SK-N-SH treated with all-trans-retinoic acid at 6 μM for 48 hours (cell line): ENCODE measurements at places on chromosomes 11 and 22.

- no peak for ATAC-seq
Observed at GRCh38 chr11:113111156-113111555, 149.9 kb downstream of the NCAM1 start.

DNA sequence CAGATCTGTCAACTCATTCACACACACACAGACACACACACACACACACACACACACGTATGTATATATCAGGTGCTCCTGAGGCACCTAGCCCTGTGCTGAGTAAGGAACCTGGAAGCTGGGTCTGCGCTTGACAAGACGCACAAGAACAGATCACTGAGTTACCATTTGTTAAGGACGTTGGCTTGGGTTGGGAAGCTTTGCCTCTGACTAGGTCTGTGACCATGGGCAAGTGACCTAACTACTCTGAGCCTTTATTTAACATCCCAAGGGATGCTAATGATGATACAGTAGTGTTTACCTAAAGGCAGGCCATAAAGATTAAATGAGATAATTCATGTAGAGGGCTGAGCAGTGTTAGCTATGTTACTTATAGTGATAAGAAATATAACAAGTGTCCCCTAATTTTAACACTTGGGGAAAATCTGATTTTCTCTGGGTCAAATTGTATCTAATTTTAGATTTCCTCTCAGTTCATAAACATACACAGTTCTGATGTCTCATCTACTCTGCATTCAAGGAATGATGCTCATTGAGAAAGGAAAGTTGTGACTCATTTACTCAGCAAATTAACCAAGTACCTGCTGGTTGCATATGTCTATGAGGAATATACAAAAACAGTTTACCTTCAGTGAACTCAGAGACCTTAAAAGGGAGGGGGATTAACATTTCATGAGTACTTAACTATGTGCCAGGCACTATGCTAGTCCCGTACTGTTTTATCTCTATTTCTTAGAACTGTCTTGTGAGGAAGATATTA lies 13.6 kb downstream of the RNF185 start:
- ATAC-seq = peak; percentile 75

GRCh38 chr11:36228689-36229088 lies 60.5 kb downstream of the COMMD9 start:
- no peak for ATAC-seq

DNA sequence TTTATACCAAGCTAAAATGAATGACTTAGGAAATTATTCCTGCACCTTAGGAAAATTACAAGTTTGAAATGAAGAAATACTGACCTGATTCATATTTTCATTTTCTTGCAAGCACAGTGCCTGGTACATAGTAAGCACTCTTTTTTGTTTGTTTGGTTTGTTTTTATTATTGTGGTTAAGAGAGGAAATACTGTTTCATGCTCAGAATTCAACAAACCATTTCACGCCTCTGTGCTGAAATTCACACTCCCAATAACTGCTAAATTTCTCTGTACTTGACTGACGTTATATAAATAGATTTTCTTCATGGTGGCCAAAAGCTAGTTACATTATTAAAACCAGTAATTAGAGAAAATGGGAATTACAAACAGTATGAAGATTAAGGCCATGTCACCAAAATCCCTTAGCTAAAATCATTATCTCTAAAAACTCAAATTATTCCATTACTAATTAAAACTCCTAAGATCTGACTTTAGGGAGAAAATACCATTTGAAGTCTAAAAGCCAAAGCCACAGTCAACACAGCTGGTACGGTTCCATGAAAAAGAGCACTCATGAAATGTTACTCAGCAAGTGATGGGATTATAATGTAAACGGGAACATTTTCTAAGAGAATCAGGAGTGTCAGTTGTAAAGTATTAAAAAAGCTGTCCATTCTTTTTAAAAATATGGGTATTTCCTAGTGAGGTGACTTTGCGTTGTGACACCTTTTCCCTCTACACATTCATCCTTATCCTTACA lies 77.8 kb upstream of the DDI1 start:
- ATAC-seq = no peak

DNA sequence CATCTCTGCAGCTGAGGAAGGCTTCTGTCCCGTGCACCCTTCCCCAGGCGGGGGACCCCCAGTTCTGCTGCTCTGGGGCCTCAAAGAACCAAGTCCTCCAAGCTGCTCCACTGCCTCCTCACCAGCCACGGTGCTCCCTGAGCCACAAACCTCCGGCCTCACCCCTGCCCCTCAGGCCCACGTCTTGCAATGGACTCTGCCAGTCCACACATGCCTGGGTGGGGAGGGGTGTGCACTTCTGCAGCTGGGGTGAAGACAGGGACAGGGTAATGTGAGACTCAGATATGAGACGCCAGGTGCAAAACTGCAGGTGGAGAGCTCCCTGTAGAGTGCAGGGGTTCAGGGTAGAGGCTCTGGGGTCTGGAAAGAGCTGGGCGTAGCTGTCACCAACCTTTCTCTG lies 3.2 kb upstream of the PTDSS2 start:
- no peak for ATAC-seq

DNA sequence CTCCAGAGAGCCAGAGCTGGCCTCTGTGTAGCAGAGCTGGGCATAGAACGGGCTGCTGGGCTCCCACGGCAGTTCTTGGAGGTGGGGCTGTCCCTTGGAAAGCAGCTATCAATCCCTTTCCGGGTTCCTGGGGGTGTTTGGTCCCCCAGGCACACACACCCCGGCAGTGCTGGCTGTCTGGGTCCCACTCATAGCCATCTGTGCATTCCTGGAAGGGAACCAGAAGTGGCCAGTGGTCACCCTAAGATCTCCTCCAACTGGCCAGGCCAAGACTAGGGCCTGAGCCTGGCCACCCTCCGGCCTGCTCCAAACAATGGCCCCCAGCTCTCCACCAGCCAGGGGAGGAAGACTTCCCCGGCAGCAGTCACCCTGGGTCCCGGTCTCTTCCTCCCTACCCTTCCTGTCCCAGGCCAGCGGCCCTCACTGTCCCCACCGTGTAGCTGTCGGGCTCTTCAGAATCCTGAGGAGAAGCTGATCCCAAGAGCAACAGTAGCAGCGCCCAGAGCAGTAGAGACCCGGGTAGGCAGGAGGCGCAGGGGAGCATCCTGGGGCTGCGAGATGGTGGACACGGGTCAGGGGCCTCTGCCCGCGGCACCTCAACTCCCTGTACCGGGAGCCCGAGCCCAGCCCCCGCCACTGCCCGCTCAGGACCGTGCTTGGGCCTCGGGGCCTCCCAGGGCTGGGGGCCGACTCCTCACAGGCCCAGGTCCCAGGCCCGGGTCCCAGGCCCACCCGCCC lies 620 bp downstream of the EFEMP2 start:
- peak; percentile 42 for ATAC-seq

DNA sequence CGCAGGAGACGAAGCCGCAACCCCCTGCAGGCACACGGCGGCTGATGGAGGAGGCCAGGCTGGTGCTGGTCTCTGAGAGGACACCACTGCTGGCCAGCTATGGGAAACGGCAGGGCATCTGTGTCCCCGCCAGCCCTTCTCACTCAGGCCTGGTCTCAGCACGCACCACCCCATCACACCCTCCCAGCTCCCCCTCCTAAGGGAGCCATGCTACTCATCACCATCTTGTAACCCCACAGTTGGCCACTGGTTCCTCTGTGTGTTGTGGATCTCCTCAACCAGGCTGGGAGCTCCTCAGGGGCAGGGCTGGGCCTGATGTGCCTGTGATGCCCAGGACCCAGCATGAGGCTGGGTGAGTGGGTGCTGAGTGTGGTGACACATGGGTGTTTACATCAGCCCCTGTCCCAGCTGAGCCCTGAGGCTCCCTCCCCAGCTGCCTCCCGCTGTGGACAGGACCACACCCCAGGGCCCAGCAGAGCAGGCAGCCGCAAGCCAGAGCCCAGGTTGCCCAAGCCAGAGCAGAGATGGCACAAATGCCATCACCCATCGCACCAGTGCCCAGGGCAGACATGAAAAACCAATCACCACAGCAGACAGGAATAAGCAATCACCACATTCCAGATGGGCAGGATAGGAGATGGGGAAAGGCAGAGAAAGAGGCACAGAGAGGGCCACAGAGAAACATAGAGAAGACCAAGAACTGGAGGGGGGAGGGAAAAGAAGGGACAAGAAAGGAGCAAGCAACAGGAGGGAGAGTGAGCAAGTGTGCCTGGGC lies 8.2 kb downstream of the ARVCF start:
- no peak for ATAC-seq

DNA sequence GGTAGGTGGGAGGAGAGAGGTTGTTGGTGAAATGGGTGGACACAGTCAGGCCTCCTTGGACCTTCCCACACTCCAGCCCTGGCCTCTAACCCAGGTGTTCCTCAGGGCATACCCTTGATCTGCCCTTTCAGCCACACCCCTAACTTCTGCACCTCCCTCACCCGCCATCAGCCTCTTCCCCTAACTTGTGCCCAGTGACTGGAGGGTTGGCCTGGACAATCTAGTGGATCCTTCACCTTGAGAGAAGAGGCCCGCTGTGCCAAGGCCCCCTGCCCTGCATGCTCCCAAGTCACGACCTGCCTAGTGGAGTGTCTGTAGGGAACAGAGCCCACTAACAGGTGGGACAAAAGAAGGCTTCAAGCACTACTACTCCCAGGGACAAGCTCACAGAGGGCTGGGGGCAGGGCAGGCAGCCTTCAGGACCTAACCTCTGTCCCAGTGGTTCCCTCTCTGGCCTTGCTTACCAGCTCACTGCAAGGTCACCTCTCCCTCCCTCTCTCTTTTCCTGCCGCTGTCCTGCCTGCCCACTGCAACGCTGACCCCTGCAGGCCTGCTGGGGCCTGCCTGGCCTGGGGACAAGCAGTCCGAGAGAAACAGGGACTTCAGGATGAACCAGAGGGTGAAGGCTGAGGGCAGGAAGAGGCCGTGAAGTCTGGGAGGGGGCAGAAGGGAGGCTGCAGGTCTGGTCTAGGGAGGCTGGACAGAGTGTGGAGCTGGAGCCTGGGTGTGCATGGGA lies 3.3 kb downstream of the SYT7 start:
- peak; percentile 41 for ATAC-seq

- no peak for ATAC-seq
Observed at GRCh38 chr22:44438056-44438455, 60.0 kb downstream of the RTL6 start.

- ATAC-seq = no peak
Observed at GRCh38 chr11:86722006-86722405, 49.6 kb upstream of the ME3 start.

- ATAC-seq = no peak
Observed at GRCh38 chr11:1224111-1224490, 1.2 kb downstream of the MUC5B start.

- peak; percentile 80 for ATAC-seq
Observed at GRCh38 chr11:16605894-16606783, 132.3 kb upstream of the C11orf58 start.

DNA sequence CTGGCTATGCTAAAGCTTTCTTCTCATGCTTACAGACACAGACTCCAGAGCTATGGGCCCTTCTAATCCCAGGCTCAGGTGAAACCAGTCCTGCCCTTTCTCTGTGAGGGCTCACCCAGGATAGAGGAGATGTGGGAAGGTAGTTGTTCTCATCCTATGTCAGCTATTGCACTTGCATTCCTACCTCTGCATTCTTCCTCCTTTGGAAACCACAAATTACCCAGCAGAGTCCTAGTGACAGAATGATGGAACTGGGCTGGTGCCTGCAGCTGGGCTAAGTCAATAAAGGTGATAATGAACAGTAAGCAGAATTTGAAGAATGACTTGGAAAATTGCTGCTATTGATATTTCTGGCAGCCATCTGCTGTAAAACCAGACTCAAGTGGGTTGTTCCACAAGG lies 560.0 kb downstream of the TMEM135 start:
- no peak for ATAC-seq

- peak; percentile 4 for ATAC-seq
Observed at GRCh38 chr11:67302571-67303131, 679 bp upstream of the SSH3 start.

GRCh38 chr11:47340980-47341775 lies 11.3 kb downstream of the MYBPC3 start:
- ATAC-seq = peak; percentile 19; the same call in 1 of the 3 replicates

- peak; percentile 22; the same call in 1 of the 3 replicates for ATAC-seq
Observed at GRCh38 chr22:23500508-23501260, 79.4 kb downstream of the IGLL1 start.

GRCh38 chr11:75536786-75537641 lies 11.3 kb upstream of the GDPD5 start:
- ATAC-seq = no peak

GRCh38 chr11:44600839-44601383 lies 35.4 kb downstream of the CD82 start:
- no peak for ATAC-seq

DNA sequence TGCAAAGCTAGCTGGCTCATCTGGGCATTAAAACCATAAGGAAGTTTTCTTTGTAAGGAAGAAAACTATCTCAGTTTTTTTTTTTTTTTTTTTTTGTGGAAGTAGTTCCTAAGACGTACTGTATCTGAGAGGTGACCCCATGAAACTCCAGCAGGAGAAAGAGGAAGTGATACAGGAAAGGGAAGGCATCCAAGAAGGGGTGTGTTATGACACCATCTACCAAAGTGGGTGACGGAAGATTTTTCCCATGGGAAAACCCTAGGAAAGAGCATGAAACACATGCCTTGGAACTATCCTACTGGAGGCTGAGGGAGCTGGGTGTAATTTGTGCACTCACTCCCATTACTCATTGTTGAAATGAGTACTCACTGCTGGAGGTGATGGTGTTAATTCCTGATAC lies 63.8 kb upstream of the ARHGAP20 start:
- no peak for ATAC-seq

- ATAC-seq = no peak
Observed at GRCh38 chr22:47171441-47172221, 409.2 kb downstream of the TBC1D22A start.

GRCh38 chr11:43918662-43919061 lies 23.8 kb upstream of the C11orf96 start:
- ATAC-seq = no peak

DNA sequence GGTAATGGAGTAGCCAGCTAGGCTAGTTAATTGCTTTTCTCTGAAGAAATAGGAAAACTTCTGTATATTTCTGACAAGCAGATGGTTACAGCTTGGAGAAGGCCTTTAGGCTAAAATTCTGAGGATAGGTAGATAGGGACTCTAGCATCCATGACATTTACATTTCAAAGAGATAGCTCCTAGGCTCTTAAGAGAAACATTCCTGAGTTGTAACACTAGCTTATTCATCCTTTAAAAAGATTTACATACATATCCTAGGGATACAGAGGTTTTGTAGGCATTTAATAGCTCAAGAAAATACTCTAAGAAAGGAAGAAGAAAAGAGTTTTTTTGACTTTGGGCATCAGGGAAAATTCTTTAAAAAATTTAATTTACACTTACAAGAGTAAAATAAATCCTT lies 130.9 kb upstream of the CCDC179 start:
- no peak for ATAC-seq

GRCh38 chr11:2748061-2748813 lies 48.4 kb upstream of the KCNQ1OT1 start:
- no peak for ATAC-seq

GRCh38 chr11:126525702-126526101 lies 170.2 kb downstream of the ST3GAL4 start:
- no peak for ATAC-seq

GRCh38 chr11:90757849-90758494 lies 535.1 kb upstream of the CHORDC1 start:
- no peak for ATAC-seq

- ATAC-seq = no peak
Observed at GRCh38 chr22:28894334-28894733, 11.0 kb downstream of the ZNRF3 start.

- peak; percentile 82 for ATAC-seq
Observed at GRCh38 chr11:126716456-126717083, 284.0 kb downstream of the KIRREL3 start.

- no peak for ATAC-seq
Observed at GRCh38 chr11:122207505-122207904, 91.5 kb upstream of the BLID start.

GRCh38 chr22:44828193-44828592 lies 75.8 kb downstream of the ARHGAP8 start:
- peak; percentile 72; the same call in 2 of the 3 replicates for ATAC-seq

- ATAC-seq = no peak
Observed at GRCh38 chr11:61297746-61298145, 2.6 kb upstream of the VWCE start.

GRCh38 chr22:39515266-39516050 lies 4.9 kb upstream of the ATF4 start:
- ATAC-seq = no peak
